Adipocyte (in vitro differentiated cells): ENCODE measurements at places on chromosomes 11 and 22.

GRCh38 chr11:16799221-16799620, 60.8 kb downstream of the C11orf58 start:
- DNase-seq: no peak

GRCh38 chr11:5534046-5534445, 14.3 kb downstream of the OR52H1 start:
- peak; percentile 36 for DNase-seq

DNA sequence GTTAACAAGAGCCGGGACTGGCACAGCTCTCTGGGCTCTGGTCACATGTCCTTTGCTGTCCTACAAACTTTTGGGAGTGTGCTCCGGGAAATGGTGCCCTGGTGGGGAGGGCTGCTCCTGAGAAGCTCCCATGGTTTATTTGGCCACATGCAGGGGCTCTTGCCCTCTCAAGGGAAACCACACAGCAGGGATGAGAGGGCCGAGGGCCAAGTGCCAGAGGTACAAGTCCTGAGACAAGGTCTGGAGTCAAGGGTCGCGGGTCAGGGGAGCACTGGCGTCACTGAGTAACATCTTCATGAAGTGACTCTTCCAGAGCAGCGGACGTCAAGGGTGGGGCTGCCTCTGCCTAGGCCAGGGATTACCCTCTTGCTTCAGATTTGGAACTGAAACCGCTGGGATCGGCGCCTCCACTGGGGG, 1160.6 kb downstream of the TBC1D22A start:
- DNase-seq: no peak

DNA sequence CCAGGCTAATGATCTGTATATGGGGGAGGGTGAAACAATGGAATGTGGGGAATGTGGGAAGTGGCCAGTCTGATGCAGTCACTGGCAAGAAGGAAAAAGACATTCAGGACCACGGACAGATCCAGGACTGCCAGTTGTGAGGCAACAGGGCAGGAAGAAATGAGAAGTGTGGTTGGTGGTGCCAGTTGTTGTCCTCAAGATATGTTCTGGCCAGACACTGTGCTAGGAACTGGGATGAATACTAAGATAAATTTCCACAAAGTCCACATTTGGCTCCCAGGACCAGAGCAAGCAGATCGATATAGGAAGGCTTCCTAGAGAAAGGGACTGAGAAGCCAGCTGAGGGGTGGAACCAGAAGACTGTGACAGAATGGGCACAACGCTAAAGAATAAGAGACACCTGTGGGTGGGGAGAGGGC, 6.8 kb upstream of the TPBGL start:
- peak; percentile 69 for DNase-seq

DNA sequence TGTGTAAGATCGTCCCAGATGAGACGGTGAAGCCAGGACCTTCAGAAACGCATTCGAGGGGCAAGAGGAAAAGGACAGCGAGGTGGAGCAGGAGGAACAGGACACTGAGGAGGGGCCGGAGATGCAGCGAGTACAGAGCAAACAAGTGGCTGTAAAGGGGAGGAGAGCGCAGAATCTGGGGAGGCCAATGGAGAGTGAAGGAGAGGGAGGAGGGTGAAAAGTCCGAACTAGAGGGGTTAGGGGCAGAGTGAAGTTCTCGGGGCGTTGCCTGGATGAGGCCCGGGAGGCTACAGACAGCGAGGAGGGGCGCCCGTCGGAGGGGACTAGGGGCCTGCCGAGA, 8.8 kb upstream of the PPIL2 start:
- DNase-seq: no peak

GRCh38 chr22:44348971-44349560, 36.3 kb upstream of the SHISAL1 start:
- no peak for DNase-seq

GRCh38 chr11:22711880-22712279, 45.5 kb downstream of the GAS2 start:
- no peak for DNase-seq

GRCh38 chr22:24845041-24845898, 39.3 kb downstream of the SGSM1 start:
- DNase-seq: no peak

GRCh38 chr11:33877038-33877437, 14.8 kb downstream of the LMO2 start:
- no peak for DNase-seq

- DNase-seq: peak; percentile 31
Observed at GRCh38 chr11:59678118-59678812, 9.4 kb upstream of the PATL1 start.

DNA sequence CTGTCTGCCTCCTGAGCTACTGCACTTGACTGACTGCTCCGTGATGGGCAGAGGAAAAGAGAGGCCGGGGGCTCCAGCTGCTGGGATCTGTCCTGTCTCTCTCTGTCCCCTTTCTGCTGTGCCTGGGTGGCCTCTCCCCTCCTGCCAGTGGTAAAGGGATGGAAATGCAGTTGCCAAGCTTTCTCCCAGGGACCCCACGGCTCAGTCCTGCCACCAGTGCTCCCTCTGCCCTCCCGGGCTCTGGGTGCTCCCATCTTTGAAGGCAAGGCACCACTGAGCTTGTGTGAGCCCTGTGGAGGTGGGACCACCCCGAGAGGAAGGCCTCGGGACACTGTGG, 32.0 kb downstream of the NADSYN1 start:
- DNase-seq: no peak

GRCh38 chr11:32643526-32643925, 59.9 kb downstream of the EIF3M start:
- DNase-seq: no peak

GRCh38 chr11:134647066-134647743, 235.2 kb upstream of the B3GAT1 start:
- DNase-seq: no peak

- no peak for DNase-seq
Observed at GRCh38 chr11:126265811-126266210, 2.9 kb downstream of the SRPRA start.

GRCh38 chr11:13127161-13127560, 118.0 kb downstream of the RASSF10 start:
- DNase-seq: no peak

DNA sequence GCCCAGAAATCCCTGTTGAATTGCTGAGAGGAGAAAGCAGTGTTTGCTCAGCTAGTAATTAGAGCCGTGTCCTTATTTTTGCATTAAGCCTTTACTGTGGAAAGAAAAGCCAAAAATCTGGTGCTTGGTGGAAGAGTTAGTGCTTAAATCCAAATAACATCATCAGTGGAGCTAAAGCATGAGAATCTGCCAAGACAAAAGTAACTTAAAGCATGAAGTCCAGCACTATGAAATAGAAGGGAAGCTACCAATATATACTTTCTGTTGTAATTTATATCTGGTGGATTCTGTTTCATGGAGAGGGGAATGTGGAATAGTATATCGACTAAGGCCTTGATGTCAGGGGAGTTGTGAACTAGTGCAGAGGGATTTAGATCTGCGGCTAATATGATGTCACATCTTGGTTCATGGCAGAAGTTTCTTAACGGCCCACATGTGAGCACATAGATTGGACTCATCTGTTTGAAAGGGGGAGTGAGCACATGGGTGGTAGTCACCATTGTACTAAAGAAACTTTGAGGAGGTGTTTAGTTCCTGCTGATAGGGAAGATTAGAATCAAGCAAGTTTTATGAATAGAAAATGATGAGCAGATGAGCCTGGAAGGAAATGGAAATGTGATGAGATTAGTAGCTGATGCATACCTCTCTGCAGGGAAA, 224.4 kb upstream of the MTNR1B start:
- DNase-seq: no peak

GRCh38 chr11:47426062-47426956, at the start of gene PSMC3:
Gene PSMC3, minus strand, starts transcription at chr11:47426439. Its CDS starts 160 bp downstream, at chr11:47426279.
- peak; percentile 100 for DNase-seq

GRCh38 chr11:75850787-75851186, 35.8 kb downstream of the UVRAG start:
- peak; percentile 30 for DNase-seq

GRCh38 chr11:72512956-72513355, 78.6 kb upstream of the CLPB start:
- no peak for DNase-seq

DNA sequence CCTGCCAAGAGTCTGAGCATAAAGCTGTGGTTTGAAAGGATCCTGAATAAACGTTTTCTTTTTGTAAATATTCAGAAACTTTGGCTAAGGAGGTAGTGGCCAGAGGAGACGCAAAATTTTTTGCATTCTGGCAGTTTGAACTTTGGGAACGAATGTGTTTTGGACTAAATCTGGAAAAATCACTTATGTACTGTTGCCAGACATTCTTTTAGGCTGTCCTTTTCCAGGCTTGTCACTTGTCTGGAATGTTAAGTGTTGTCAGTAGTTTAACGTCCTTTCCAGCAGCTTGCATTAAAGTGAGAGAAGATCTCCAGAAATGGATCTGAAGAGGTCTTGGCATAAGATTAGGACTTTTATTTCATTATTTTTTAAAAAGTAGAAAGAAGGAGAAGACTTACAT, 18.5 kb downstream of the SPECC1L start:
- peak; percentile 83 for DNase-seq

- DNase-seq: no peak
Observed at GRCh38 chr11:36790526-36790925, 192.5 kb upstream of the RAG2 start.

DNA sequence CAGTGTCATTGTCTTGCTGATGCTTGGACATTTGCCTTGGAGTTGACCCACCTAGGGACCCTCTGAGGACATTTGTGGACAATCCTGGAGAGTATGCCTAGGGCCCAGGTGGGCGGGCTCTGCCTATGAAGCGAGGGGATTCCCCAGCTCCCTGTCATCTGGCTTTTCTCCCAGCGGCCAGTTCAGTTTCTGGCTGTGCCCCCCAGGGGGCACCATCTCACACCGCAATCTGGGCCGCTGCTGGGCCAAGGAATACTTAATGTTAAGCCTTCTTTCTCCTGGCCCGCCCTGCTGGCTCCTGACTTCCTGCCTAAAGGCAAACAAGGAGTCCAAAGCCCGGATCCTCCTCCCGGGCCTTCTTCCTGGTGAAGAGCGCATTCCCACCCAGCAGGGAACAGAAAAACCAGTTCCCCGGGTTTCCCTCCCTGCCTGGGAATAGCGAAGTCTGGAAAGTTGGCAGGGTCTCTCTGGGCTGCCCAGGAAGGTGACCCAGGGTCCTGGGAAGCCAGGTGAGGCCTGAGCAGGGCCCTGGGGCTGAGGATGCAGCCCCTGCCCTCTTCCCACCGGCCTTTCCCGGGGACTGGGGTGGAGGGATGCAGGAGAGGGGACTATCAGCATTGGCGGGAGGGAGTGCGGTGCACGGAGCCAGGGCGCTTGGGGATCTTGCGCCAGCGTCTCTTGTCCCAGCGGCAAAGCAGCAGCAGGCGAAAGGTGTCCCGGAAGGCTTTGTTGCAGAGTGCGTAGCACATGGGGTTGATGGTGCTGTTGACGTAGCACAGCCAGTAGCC, 11.9 kb downstream of the CHRM1 start:
- peak; percentile 53 for DNase-seq

- DNase-seq: no peak
Observed at GRCh38 chr11:132030896-132031295, 660.5 kb downstream of the NTM start.

DNA sequence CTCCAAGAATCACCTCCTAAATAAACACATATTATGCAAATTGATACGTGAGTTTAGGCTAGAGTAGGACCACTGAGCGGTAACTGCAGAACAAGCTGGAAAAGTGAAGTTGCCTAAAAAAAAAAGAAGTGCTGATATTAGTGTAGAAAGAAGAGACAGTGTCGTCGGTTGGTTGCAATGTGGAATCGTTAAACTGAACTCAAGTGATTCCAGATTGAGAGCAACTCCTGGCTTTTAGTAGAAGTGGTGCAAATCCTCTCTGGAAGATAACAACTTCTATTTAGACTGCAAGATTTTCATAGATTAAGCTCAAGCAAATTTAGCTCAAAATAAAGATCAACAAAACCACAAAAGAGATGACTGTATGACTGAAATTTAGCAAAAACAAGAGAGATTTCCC, 97.0 kb upstream of the PGR start:
- no peak for DNase-seq

DNA sequence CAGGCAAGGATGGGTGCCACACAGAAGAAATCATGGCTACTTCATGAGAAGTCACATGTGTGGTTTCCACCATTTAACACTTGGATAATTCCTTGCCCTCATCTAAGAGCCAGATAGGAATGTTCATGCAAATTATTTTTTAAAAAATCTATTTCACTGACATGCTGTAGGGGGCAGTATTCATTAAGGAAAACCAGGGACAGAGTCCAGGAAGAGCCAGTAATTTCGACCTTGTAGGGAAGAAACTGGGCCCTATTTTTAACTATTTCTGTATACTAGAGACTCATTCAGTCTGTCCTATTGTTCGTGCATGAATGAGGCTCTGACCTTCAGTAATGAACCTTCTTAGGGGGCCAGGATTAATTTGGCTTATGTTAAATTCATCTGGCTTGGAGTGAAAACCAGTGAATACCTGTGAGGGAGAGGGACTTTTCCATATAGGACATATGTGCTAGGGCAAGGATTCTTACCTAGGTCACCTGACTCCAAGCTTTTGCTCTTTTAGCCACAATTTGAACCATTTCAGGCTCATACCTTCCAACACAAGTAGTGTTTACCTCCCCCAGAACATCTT, 192.7 kb downstream of the NAV2 start:
- DNase-seq: peak; percentile 84

GRCh38 chr11:111841370-111842053, 29.9 kb downstream of the ALG9 start:
- DNase-seq: peak; percentile 95

- no peak for DNase-seq
Observed at GRCh38 chr22:37281646-37282384, 493 bp upstream of the CYTH4 start.

GRCh38 chr11:2249189-2249916, 21.0 kb downstream of the ASCL2 start:
- no peak for DNase-seq

GRCh38 chr11:60905551-60906113, 753 bp downstream of the PRPF19 start:
- DNase-seq: peak; percentile 33

DNA sequence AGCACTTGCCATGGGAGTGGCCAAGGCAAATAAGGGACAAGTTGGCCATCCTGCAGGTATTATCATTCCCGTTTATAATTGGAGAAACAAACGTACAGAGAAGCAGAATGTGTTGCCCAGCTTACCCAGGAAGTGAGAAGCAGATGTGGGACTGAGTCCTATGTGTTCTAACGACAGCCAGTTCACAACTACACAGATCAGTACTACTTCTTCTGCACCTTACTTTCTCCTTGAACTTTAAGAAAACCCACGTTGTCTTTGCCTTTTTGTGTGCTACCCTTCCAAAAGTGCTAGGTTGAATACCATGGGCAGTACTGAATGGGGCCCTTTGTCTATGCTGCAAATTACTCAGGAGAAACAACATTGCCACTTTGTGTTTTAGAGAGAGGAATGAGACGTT, 62.8 kb upstream of the BLID start:
- no peak for DNase-seq

GRCh38 chr22:49418341-49418894, 409.3 kb downstream of the BRD1 start:
- no peak for DNase-seq
